ENCODE measurements at places on chromosomes 13 and 19. TPM values are rescaled to one million over a fixed set of nuclear protein-coding genes. Genes with fewer than 3 reads are reported as not detected.

The CPT1C gene
- total RNA-seq = 66.4 TPM

The RASGRP4 gene
- total RNA-seq = 0.39 TPM

The SBK2 gene
- total RNA-seq = 2.5 TPM

The SMIM44 gene
- total RNA-seq = not detected

- H3K4me1 ChIP-seq = no peaks in the 10 kb centered on the region
- H3K36me3 ChIP-seq = no peaks in the 10 kb centered on the region
- H3K27me3 ChIP-seq = no peaks in the 10 kb centered on the region
- H3K4me3 ChIP-seq = no peak overlapping the region
- no peak for DNase-seq
Measured at GRCh38 chr13:105441051-105441750, 1094.3 kb downstream of the EFNB2 start.

DNA sequence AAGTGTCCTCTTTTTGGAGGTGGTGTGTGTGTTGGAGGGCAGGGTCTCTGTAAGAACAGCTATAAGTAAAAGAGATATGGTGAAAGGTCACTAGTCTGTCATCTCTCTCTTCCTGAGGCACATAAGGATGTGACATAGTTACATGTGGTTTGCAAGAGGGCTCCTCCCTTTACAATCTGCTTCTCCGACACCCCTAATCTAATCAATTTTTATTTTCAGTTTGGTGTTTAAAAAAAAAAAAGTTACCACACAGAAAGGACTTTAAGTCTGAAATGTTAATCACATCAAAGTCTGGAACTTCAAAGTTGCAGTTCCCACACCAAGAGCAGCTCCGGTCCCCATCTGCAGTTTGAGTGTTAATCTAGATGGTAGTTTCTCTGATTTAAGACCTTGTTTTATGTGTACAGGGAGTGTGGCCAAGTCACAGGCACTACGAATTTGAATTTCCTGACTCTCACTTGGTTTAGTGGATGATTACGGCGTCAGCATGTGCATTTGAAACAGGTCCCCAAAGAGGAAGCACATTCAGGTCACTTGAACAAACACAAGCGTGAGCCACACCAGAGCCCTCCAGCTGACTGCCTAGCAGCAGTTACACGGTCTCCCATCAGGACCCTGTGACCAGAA lies 53.1 kb downstream of the FOXO1 start:
- H3K4me3 ChIP-seq = no peak overlapping the region
- peaks cover 10% of the 10 kb centered on the region for H3K36me3 ChIP-seq
- H3K27me3 ChIP-seq = no peaks in the 10 kb centered on the region
- no peak overlapping the region for H3K27ac ChIP-seq
- DNase-seq = no peak

DNA sequence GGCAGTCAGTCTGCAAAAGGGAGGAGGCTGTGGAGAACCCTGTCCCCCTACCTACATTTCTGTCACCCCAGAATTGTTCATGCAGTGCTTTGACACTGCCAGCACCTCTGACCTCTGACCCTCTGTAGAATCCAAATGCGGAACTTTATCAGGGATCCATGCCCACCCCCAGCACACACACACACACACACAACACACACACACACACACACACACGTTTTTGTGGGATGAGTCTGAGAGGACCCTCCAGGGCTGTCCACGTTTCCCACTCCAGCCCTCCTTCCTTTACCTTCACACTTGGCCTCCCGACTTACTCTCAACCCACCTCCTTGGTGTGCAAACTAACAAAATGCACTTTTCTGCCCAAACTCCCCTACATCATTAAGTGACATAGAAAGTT lies 42.3 kb upstream of the TSHZ3 start:
- H3K4me1 ChIP-seq = no peaks in the 10 kb centered on the region
- no peaks in the 10 kb centered on the region for H3K27me3 ChIP-seq
- no peaks in the 10 kb centered on the region for H3K36me3 ChIP-seq
- H3K27ac ChIP-seq = no peak overlapping the region

All from H9 (cell line).